ENCODE measurements at places on chromosomes 1 and 21.

GRCh38 chr1:85894651-85895050 is 186.4 kb upstream of the ZNHIT6 start:
- DNase-seq: no peak

DNA sequence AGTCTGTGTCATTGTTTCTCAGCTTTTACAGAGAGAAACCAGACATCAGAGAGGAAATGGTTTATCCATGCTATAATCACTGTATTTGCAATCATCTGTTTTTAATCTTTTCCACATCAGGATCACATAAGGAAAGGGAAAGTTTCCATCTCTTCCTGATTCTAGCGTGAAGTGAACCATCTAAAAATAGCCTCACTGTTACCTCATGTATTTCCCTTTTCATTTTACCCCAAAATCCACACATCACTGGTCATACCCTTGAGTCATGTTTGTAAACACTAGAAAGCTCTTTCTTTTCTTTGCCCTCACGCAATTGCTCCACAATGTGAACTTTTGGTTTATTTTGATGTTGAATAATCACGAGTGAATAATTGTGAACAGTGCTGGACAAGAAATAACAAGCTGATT is 146.0 kb downstream of the PLA2G4A start:
- DNase-seq: no peak

DNA sequence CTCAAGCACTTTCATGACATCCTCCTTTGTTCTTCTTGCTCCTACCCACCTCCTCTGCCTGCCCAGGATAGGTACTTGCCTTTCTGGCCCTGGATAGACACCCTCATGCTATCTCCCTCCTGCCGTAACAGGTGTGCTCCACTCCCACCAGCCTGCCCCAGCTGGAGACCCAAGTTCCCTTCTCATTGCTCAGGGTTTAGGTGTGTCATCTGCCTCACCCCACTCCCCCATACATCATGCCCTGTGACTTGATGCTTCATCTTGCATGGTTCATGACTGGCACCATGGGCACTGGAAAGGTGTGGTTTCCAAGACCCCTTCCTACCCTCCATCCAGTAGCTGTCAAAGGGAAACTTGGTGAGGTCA is 5.9 kb downstream of the RHEX start:
- DNase-seq: no peak

DNA sequence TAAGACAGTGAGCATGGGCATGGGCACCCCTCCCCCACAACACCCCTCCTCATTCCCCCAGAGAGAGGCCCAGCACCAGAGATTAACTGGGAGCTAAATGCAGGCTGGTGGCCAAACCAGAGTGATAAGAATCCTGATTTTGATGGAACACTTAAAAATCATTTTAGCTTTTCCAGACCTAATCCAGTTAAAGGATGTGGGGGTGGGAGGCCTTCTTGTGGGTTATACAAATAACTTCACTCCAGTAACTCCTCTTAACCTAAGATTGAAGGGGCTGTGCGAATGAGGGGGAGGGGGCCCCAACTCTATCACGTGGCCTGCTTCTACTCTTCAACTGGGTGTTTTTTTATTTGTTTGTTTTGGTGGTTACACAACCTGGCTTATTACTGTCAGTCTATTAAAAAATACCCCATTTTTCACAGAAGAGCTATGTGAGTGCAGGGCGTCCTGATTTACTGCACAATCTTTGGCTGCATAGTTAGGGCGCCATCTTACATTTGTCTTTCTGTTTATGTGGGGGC is 398.1 kb upstream of the LYPLAL1 start:
- DNase-seq: no peak

GRCh38 chr1:117025568-117025967 is 24.0 kb downstream of the CD101 start:
- DNase-seq: no peak

GRCh38 chr1:232696466-232696865 is 66.5 kb upstream of the SIPA1L2 start:
- DNase-seq: no peak

DNA sequence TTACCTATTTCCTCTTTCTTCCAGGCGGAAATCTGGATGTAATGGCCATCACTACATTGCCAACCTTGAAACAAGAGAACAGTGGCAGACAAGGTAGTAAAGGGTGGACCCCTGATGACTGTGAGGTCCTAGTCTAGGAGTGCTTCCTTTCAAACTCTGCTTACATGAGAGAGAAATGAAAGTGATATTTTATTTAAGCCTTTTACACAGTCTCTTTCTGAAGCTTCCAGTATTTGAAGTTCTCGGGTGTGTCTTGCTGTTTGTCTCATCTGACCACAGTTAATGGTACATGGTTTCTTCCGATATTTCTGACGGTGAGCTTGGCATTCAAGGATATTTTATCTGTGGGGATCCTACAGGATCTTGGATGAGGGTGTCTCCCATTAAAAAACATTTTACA is 215.2 kb downstream of the SLC45A1 start:
- no peak for DNase-seq

- no peak for DNase-seq
Measured at GRCh38 chr1:226987179-226987536, 47.1 kb downstream of the COQ8A start.

DNA sequence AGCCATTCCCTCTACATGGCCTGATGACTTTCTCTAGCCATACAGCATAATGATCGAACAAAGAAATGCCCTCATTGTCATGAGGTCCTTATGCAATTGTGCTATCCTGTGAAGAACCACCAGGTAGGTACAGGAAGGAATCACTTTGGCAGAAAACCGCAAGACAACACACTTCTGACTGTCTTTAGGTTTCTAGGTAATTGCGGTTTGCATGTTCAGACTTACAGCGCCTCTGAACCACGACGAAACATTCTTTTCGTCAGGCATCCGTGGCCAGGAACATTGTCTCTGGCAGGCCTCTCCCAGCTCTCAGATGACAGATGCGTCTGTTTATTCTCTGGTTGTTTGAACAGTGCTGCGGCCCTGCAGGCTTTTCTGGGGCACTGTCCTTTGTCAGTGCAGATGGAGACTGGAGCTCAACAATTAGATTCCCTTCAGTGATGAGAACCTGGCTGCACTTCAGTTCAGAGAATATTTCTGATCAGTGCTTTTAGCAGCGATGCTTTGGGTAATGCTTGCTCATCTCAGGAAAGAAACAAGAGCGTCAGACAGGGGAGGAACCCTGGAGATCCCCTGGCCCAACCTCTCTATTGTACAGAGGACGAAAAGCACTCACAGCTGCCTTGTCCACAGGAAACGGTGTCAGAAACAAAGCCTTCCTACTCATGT is 63.4 kb downstream of the B3GALT5 start:
- no peak for DNase-seq

- DNase-seq: peak; percentile 73
Measured at GRCh38 chr1:10733474-10734366, 62.7 kb downstream of the CASZ1 start.

- DNase-seq: peak; percentile 81
Measured at GRCh38 chr1:214331827-214332423, 51.0 kb downstream of the SMYD2 start.

GRCh38 chr1:117653732-117654492 is 48.1 kb downstream of the TENT5C start:
- DNase-seq: no peak

- no peak for DNase-seq
Measured at GRCh38 chr1:92998821-92999220, 37.6 kb upstream of the DIPK1A start.

- DNase-seq: no peak
Measured at GRCh38 chr1:166859597-166859996, 16.5 kb downstream of the TADA1 start.

GRCh38 chr1:225343618-225344017 is 84.2 kb downstream of the LBR start:
- DNase-seq: no peak

DNA sequence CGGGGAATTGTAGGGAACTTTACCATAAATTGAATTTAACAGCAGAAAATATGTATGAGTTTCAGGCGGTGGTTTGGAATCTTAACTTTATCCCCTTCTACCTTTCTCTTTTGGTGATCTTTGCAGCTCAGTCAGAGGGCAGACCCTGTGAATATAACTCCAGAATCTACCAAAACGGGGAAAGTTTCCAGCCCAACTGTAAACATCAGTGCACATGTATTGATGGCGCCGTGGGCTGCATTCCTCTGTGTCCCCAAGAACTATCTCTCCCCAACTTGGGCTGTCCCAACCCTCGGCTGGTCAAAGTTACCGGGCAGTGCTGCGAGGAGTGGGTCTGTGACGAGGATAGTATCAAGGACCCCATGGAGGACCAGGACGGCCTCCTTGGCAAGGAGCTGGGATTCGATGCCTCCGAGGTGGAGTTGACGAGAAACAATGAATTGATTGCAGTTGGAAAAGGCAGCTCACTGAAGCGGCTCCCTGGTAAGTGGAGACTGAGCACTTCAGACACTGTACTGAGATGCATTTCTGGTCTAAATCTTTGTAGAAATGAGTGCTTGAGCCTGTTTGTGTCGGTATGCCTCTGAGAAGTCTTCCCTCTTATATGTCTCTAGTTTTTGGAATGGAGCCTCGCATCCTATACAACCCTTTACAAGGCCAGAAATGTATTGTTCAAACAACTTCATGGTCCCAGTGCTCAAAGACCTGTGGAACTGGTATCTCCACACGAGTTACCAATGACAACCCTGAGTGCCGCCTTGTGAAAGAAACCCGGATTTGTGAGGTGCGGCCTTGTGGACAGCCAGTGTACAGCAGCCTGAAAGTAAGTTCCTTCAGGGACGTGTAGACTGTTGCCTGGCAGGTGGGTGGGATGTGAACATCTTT is 1.5 kb downstream of the CCN1 start:
- DNase-seq: no peak

DNA sequence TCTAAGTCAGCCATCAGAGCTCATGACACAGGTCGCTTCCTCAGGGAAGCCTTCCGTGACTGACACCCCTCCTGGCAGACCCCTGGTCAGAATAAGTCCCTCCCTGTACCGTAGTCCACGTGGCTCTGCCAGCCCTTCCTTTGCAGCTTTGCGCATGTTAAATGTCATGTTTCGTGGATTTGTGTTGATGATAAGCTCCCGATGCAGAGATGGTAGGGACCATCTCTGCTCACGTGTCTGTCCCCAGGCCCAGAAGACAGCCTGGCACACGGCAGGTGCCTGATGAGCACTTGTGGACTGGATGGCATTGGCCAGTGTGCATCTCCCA is 75.9 kb downstream of the DHRS3 start:
- no peak for DNase-seq

GRCh38 chr1:225771661-225772322 is 5.8 kb upstream of the SRP9 start:
- DNase-seq: no peak

- no peak for DNase-seq
Measured at GRCh38 chr1:112982853-112983536, 27.0 kb upstream of the SLC16A1 start.

GRCh38 chr1:241730031-241730430 is 78.0 kb downstream of the WDR64 start:
- no peak for DNase-seq

DNA sequence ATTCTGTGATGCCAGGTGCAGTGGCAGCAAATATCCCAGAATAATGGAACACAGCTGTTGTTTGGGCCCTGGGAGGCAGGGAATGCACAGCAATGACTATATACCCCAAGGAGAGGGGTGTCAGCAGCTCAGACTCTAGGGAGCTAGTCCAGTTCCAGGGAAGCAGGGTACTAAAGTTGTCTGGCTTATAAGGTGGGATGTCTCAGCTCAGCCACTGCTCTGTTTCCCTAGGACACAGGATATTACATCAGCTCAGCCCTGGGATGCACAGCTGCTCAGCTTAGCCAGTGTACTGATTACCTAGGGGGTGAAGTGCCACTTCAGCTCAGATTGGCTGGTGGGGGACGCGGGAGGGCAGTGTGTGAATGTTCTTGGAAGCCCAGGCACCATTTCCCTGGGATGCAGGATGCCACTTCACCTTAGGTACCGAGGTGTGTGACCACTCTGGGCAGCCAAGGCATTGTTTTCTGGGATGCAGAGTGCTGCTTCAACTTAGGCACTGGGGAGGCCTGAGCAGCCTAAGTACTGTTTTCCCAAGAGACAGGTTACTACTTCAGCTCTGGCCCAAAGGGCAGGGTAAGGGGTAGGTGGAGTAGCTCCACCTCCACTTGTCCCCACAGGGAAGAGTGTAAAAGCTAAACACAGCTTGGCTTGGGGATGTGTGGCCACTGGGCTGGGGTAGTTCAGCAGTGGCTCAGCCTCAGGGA is 59.4 kb downstream of the DIPK1A start:
- DNase-seq: no peak

DNA sequence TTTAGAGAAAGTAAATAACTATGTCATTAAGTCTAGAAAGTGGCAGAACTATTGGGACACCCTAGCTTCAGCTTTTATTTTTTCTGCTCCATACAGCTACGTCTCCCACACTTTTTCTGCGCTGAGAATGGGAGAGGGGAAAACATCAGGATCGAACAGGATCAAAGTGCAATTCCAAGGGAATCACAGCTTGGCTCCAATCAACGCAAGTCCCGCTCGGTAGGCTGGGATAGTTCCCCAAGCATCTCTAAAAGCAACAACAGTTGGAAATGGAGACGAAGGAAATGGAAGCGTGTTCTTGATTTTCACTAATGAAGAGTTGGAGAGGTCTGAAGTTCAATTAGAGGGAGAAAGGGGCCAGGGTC is 536 bp downstream of the HMGCL start:
- DNase-seq: no peak

DNA sequence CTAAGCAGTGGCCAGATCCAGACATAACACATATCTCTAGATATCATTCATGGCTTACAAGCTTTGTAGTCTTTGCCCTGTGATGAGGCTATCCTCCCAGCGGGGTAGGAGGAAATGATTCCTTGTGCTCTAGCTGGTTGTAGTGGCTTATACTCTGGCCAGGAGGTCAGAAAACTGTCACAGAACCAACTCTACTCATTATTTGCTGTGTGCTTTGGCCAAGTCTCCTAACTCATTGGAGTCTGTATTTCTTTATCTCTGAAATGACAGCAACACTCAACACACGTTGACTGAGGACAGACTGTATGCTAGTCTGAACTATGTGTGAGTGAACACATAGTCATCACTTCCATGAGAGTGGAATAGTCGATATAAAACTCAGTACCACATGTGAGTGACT is 116.7 kb upstream of the F3 start:
- DNase-seq: no peak

GRCh38 chr1:1331068-1331965 is at the start of gene TAS1R3:
TSS of gene TAS1R3 (plus strand) at chr1:1331280. CDS start at chr1:1331346, 66 bp downstream.
- DNase-seq: no peak

- no peak for DNase-seq
Measured at GRCh38 chr21:15206514-15206913, 141.7 kb upstream of the NRIP1 start.

DNA sequence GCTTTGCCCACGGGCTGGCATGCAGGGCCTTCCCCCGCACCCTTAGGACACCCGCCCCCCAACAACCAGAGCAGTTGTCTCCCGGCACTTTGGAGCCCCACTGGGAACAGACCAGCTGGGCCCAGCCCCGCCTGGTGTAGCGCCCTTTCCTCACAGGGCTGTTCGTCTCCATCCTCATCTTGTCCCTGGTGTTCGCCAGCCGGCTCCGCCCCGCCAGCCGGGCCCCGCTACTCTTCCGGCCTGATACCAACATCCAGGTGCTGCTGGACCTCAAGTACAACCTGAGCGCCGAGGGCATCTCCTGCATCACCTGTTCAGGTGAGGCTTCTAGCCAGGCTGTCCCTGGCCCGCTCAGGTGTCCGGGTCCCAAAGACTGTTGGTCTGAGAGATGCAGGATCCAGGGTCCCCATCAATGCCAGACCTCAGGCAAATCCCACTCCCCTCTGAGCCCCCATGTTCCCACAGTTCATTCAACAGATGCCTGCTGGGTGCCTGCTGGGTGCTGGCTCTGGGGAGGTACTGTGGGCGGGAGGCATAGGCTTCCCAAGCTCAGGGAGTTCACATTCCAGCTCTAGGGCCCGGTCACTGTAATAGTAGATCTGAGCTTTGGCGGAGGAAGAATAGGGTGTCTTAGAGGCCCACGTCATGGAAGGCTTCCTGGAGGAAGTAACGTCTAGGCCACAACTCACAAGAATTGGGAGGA is 41.7 kb downstream of the DISP3 start:
- no peak for DNase-seq

Data from activated CD8-positive, alpha-beta memory T cell treated with anti-CD3 and anti-CD28 coated beads, Interleukin-2, amount 50 U/mL, for 48 hours (primary cell).